ENCODE measurements at places on chromosomes 3 and 15.

DNA sequence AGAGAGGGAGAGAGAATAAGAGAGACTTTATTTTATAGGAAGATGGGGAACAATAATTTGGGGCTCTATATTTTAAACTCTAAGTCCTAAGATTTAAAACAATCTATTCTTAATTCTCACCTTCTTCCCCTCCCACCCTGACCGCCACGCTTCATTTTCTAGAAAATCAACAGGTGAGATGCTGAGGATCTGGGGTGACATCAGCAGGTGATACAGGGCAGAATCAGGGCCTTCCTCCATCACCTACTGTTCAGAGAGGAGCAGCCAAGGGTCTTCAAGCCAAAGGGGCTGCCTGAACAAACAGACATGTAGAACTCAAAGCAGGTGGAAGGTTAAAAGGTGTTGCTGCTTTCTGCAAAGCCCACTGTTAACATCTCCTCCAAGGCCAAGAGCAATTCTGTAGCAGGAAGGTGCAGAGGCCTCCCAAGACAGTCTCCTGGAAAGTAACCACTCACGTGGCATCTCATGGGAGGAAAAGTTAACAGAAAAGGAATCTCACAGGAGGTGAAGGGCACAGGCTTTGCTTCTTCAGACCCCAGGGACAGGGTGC is 183.6 kb upstream of the TLE3 start:
- no peak for DNase-seq

GRCh38 chr15:100335335-100335999 is 6.3 kb downstream of the ADAMTS17 start:
- no peak for DNase-seq

- DNase-seq = no peak
Observed at GRCh38 chr3:124409650-124410275, 320.5 kb upstream of the UMPS start.

GRCh38 chr3:10370429-10370828 is 49.5 kb upstream of the SEC13 start:
- peak; percentile 93 for DNase-seq

GRCh38 chr3:177724020-177724638 is 526.8 kb upstream of the TBL1XR1 start:
- no peak for DNase-seq

- DNase-seq = no peak
Observed at GRCh38 chr3:126557415-126557745, 1.4 kb downstream of the C3orf22 start.

- no peak for DNase-seq
Observed at GRCh38 chr3:147406028-147406931, at the start of gene ZIC4. ZIC4 (minus strand) TSS chr3:147406543; CDS start chr3:147402797, 3,746 bp downstream.

DNA sequence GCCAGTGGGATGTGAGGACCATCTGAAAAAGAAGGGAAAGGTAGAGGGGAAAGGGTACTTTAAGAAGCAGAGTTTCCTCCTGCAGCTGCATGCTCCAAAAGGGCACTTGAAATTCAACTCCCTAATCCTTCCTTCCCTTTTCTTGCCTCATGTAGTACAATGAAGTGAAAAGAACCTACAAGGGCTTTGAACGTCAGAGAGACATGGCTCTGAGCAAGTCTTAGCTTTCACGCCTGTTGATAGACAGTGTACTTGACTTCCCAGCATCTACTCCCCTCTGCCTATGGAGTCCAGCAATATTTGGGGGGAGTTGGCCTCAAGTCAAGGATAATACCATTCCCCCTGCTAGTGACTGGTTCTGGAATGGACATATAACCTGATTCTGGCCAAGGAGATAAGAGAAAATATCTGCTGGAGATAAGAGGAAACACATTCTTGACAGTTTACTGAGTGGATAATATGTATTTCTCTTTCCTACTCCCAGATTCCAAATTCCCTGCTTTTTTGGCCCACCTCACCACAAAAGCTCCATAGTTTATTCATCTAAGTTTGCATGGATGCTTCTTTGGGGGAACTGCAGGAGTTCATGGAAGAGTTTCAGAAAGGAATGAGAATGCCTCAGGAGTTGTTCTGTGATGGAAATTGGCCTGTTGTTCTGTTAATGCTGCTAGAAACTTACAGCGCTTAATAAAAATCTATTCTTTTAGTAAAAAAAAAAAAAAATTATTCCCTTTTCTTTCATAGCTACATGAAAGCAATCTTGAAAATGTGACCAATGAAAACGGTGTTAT is 193.0 kb upstream of the TPM1 start:
- no peak for DNase-seq

DNA sequence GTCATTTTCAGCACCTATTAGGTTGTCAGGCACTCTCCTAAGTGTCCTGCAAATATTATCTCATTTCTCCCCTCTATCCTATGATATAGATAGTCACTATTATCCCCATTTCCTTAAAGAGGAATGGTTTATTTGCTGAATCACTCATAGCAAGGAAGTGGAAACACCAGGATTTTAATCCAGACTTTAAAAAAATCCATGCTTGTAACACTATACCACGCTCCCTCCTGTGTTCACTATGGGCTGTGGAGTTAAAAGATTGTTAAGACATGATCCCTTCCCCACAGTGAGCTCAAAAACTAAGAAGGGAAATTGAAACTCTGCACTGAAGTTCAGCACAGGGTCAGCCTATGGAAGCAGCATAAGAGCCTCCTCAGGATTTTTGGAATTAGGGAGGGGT is 60.2 kb downstream of the TMEM39A start:
- DNase-seq = no peak

DNA sequence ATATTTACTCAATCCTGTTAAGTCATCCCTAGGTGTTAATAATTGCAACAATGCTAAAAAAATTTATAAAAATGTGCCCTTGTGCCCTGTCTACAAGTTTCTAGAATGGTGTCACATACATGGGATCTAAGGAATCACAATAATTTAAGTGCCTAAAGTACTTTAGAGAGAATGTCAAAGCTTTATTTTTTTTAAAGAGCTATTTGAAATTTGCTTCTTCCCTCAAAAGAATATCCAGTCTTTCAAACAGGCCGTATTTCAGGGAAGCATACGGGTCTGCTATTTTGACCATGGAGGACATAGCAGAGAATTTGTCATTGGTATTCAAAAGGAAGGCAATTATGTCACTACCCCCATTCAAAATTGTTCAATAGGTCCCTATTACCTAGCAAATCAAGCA is 29.7 kb downstream of the MEIS2 start:
- DNase-seq = no peak

- DNase-seq = no peak
Observed at GRCh38 chr3:125083776-125084175, 28.0 kb upstream of the HEG1 start.

GRCh38 chr3:175486255-175486654 is 627.1 kb downstream of the NAALADL2 start:
- DNase-seq = no peak

DNA sequence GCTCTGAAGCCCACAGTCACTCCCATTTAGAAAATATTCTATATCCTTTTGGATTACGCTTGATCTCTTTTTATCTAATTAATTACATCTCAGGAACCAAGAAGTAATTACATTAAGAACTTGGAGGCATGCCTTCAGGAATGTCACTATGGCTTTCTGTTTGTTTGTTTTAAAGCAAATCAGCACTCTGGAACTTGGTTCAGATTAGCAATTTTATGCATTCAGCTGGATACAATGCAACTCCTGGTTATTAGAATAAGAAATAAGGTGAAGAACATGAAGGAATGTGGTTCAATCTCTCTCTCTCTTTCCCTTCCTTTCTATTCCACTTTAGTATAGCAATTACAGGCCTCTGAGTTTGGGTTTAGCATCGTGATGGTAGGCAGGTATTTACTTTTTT is 235.8 kb downstream of the FHIT start:
- no peak for DNase-seq

DNA sequence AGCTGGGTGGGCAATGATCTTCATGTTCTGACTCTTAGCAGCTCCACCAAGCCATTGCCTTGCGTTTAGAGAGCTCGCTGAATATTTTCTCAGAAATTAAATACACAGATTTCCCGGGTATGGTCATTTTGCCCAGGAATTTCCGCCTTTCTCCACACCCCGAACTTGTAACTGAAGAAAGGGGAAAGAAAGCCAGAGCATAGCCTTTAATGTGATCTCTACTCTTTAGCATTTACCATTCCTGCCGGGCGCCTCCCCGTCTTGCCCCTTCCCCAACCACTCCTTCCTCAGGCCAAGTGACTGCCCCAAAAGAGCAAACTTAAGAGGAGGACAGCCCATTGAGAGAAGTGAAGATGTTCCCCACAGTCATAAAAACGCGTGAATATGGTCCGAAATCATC is 53.1 kb downstream of the LMCD1 start:
- no peak for DNase-seq

Data from NB4 (cell line).